ENCODE measurements at places on chromosomes 7 and 10.
A peak's percentile ranks its signal among the peaks of the same experiment; 100 is the strongest.

DNA sequence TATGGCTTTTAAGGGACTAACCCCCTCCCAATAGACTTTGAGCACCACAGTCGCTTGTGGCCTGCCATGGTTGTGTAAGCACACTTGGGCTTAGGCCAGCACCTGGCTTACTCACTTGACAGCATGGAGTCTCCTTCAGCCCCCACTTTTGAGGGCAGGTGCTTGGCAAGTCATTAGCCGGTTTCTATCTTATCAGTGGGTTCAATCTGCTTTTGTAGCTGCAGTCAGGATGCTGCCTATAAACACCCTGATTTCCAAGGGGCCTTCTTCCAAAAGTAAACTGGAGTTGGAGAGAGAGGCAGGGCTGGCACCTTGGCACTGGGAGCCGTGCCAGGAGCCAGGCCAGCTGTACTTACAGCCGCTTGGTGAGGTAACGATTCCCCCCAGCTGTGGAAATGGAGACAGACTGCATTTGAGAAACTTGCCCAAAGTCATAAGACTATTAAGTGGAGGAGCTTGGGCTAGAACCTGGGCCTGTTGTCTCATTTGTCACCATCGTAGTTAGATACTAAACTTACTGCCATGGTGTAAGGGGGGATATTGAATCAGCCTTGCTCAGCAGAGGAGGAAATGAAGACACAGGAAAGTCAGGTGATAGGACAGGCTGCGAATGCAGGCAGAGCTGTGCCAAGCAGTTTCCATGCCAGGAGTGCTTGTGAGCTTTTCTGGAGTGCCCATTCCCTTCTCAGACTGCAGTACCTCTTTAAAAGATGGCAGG lies 92.2 kb upstream of the EFCAB10 start:
- peak overlapping the region; percentile 1 for H3K27ac ChIP-seq
- H3K4me3 ChIP-seq = no peak overlapping the region
- no peaks in the 10 kb centered on the region for H3K27me3 ChIP-seq

DNA sequence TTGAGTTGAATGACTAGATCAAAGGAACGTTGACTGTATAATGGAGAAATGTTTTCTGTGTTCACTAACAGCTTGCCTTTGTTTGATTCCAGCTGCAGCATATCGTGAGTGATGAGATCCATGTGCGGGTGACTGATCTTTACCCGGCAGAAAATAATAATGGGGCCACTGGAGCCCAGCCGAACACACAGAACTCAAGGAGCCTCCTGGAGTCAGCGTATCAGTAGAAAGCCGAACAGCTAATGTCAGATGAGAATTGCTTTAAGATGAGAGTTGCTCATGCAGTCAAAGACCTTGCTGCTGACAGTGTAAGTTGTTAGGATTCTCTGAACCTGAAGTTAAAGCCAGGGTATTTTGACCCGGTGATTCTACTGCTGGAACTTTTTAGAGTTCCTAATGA lies 34.3 kb upstream of the MTPAP start:
- no peak for DNase-seq
- no peak overlapping the region for H3K27ac ChIP-seq
- H3K4me1 ChIP-seq = no peaks in the 10 kb centered on the region
- H3K36me3 ChIP-seq = no peaks in the 10 kb centered on the region

- H3K27me3 ChIP-seq = no peaks in the 10 kb centered on the region
These were observed 13.7 kb downstream of the AGR2 start for GRCh38 chr7:16791071-16791470.

DNA sequence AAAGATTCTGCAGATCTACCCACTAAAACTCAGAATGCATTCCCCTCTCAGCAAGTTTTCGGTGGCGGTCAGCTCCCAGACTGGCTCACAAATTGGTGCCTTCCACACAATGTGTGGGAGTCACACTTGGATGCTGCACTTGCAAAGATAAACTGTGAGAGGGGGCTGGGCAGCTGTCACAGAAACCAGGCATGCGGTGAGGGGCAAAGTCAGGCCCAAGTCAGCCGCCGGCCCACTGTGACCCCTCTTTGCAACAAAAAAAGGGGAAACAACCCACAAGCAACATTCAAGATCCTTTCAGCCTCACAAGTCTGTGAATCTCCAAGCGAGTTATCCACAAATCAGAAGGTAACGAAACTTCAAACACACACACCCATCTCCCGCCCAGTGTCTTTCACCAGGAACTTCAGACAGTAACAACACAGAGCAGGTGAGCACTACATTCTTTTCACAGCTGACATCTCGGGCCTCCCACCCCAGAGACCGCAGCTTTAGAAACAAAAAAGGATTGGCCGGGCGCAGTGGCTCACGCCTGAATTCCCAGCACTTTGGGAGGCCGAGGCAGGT lies 32.0 kb downstream of the SNX8 start:
- no peak overlapping the region for H3K27ac ChIP-seq
- H3K36me3 ChIP-seq = no peaks in the 10 kb centered on the region
- no peaks in the 10 kb centered on the region for H3K4me1 ChIP-seq
- no peak overlapping the region for H3K4me3 ChIP-seq

DNA sequence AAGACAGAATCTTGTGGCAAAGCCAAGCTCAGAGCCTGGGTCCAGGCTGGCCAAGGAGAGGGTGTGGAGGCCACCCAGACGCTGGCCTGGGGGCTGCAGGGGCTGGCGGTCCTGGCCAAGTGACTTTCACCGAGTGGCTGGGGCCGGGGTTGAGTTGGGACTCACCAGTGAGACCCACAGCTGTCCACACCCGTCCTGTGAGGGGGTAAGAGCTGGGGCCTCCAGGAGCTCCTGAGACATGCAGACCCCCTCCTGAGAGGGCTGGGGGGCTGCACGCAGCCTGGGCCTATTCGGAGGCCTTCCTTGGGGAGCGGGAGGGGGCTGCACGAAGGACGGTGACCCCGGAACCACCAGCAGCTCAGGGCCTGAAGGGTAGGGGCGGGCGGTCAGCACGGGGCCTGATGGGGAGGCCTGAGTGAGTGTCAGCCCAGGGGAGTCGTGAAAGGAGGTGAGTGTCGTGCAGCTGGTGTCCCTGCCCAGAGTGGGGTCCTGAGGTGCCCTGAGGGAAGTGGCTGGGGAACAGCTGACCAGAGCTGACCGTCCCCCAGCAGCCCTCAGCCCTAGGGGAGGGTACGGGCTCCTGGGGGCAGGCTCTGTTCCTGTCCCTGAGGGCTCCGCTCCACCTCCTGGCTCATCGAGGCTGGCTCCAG lies 100.9 kb downstream of the FOXL3 start:
- H3K36me3 ChIP-seq = no peaks in the 10 kb centered on the region
- no peaks in the 10 kb centered on the region for H3K4me1 ChIP-seq
- H3K27ac ChIP-seq = peak overlapping the region; percentile 63
- no peak for DNase-seq
- H3K27me3 ChIP-seq = no peaks in the 10 kb centered on the region

- no peak overlapping the region for H3K4me3 ChIP-seq
- DNase-seq = no peak
- no peaks in the 10 kb centered on the region for H3K27me3 ChIP-seq
- H3K36me3 ChIP-seq = no peaks in the 10 kb centered on the region
- peak overlapping the region; percentile 55 for H3K27ac ChIP-seq
These were observed 60.5 kb downstream of the HK1 start for GRCh38 chr10:69338547-69339450.

GRCh38 chr10:92231196-92231595 lies 59.7 kb downstream of the CPEB3 start:
- no peak for DNase-seq
- H3K4me1 ChIP-seq = no peaks in the 10 kb centered on the region
- H3K27me3 ChIP-seq = no peaks in the 10 kb centered on the region
- no peaks in the 10 kb centered on the region for H3K36me3 ChIP-seq
- no peak overlapping the region for H3K4me3 ChIP-seq
- H3K27ac ChIP-seq = no peak overlapping the region

DNA sequence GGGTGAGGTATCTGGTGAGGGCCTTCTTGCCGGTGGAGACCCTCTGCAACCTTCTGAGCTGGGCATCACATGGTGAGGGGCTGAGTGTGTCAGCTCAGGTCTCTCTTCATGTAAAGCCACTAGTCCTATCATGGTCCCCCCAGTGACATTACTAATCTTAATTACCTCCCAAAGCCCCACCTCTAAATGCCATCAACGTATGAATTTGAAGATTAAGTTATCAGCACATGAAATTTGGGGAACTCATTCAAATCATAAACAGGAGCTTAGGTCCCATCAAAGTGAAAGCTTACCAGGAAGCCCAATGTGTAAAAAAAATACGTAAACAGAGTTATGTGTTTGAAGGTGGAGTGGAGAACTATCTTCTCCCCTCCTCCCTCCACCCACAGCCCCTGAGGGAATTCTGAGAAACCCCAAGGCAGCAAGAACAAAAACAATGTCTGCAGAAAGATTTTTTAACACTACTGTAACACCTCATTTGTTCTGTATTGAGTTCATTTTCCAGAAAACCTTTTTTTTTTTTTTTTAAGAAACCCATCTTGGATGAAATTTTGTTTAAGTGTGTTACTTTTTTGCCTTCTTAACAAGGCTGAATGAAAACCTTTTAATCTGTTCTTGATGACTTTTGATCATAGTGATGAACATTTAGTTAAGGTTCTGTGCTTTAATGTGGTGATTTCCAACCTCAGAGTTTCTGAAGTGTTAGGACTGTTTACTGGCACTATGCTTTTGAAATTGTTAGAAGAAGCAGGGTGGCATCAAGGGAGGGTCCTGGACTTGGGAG lies 19.1 kb upstream of the PCGF5 start:
- no peak overlapping the region for H3K4me3 ChIP-seq
- H3K36me3 ChIP-seq = no peaks in the 10 kb centered on the region

GRCh38 chr10:87538092-87539015 lies 33.7 kb downstream of the MINPP1 start:
- no peak overlapping the region for H3K27ac ChIP-seq
- H3K4me1 ChIP-seq = no peaks in the 10 kb centered on the region
- no peaks in the 10 kb centered on the region for H3K36me3 ChIP-seq
- DNase-seq = no peak
- no peaks in the 10 kb centered on the region for H3K27me3 ChIP-seq

DNA sequence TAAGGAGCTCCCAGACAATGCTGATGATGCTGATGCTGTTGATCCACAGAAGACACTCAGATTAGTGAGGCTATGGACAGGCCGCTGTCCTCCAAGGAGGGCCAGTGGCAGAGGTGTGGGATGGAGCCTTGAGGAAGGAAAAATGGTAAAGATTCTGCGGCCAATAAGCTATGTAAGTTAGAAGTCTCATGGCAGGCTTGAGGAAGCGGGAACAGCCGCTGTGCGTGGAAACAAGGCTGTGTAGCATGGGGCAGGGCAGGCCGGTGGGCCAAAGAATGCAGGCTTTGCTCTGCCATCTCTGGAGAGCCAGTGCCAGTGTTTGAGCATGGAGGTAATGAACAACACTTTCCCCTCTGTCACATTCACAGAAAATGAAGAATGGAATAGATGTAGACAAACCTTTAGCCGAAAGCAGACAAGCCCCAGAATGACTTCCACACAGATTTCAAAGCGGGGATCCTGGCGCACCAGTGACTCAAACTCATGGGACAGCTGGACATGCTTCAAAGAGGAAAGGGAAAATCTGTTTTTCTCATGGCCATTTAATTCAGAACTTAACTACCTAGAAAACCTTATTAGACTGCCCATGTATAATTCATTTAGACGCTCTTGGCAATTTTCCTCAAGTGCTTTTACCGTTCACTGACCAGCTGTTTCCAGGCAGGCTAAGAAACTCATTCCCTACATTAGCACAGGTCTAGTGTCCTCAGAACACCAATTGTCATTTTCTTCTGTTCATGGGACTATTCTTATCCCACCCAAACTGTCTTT lies 16.9 kb upstream of the FIGNL1 start:
- H3K27ac ChIP-seq = no peak overlapping the region
- H3K4me3 ChIP-seq = no peak overlapping the region
- H3K27me3 ChIP-seq = no peaks in the 10 kb centered on the region
- no peak for DNase-seq

DNA sequence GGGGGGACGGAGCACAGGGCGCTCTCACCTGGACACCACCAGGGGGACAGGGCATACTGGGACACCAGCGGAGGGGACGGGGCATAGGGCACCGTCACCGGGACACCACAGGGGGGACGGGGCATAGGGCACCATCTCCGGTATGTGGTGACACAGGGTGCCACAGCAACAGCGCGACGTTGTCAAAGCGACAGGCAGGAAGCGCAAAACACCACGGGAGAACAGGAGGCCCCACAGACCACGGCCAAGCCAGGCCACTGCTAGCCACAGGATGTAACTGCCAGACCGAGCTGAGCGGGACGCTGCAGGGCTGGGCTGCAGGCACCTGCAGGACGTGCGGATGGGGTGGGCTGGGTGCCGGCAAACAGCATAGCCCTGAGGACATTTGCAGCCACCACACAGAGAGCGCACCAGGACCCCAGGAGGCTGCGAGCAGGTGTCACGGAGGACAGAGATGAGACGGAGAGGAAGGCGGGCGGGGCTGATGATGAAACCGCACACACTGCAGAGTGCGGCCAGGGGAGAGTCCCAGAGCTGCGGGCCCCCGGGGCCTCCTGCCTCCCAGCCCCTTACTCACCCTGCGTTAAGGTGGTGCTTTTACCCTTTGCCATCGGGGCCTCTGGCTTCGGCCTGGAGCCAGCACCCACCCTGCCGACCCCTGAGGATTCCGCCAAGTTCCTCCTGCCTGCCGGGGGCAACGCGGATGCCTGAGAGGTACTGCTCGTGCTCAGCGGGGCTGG lies 17.5 kb downstream of the MICALL2 start:
- no peaks in the 10 kb centered on the region for H3K36me3 ChIP-seq
- no peak for DNase-seq
- H3K27me3 ChIP-seq = no peaks in the 10 kb centered on the region
- H3K4me3 ChIP-seq = no peak overlapping the region

DNA sequence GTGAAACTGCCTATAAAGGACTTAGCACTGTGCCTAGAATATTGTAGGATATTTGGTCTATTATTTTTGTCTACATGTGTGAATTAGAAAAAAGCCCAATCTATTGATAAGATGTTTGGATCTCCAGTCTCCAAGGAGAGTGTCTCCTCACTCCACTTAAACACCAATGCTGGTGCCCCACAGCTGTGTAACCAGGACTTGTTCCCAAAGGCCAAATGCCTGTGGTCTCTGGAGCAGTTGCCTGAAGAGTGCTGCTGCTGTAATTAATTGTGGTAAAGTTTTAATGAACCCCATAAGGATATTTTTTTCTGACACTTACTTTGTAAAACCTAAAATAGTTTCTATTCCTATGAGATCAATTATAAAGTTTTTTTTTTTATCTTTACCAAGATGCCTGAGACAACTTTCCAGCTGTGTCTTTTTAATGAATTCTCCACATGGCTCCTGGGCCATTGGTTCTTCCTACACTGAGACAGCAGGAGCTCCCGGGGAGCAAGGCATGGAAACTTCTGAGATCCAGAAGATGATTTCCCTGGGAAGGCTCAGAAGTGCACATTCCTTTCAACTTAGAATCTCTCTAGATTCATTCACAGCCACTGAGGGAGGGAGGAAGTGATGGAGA lies 11.2 kb upstream of the OR2A5 start:
- no peak for DNase-seq
- H3K27ac ChIP-seq = no peak overlapping the region
- H3K4me1 ChIP-seq = no peaks in the 10 kb centered on the region
- no peaks in the 10 kb centered on the region for H3K36me3 ChIP-seq
- H3K27me3 ChIP-seq = no peaks in the 10 kb centered on the region

GRCh38 chr10:5354068-5354467 lies 10.7 kb upstream of the UCN3 start:
- no peaks in the 10 kb centered on the region for H3K4me1 ChIP-seq
- no peaks in the 10 kb centered on the region for H3K36me3 ChIP-seq
- no peak overlapping the region for H3K4me3 ChIP-seq
- H3K27ac ChIP-seq = no peak overlapping the region
- no peaks in the 10 kb centered on the region for H3K27me3 ChIP-seq
